Psoas muscle (tissue), 8 donors: ENCODE measurements at places on chromosomes 2 and 18. TPM values are rescaled to one million over a fixed set of nuclear protein-coding genes. Genes with fewer than 3 reads are reported as not detected.

The KLHL14 gene
- not detected for total RNA-seq

The CCBE1 gene
- not detected for total RNA-seq

The RNF144A gene
- 8.2 TPM for total RNA-seq

The ACOXL gene
- total RNA-seq = not detected

The SLC11A1 gene
- 2.1 TPM for total RNA-seq

The CSRNP3 gene
- 0.20 TPM for total RNA-seq

The TUBA3E gene
- total RNA-seq = not detected

The IL1RL1 gene
- total RNA-seq = 3.5 TPM

The ACADL gene
- 14.7 TPM for total RNA-seq

DNA sequence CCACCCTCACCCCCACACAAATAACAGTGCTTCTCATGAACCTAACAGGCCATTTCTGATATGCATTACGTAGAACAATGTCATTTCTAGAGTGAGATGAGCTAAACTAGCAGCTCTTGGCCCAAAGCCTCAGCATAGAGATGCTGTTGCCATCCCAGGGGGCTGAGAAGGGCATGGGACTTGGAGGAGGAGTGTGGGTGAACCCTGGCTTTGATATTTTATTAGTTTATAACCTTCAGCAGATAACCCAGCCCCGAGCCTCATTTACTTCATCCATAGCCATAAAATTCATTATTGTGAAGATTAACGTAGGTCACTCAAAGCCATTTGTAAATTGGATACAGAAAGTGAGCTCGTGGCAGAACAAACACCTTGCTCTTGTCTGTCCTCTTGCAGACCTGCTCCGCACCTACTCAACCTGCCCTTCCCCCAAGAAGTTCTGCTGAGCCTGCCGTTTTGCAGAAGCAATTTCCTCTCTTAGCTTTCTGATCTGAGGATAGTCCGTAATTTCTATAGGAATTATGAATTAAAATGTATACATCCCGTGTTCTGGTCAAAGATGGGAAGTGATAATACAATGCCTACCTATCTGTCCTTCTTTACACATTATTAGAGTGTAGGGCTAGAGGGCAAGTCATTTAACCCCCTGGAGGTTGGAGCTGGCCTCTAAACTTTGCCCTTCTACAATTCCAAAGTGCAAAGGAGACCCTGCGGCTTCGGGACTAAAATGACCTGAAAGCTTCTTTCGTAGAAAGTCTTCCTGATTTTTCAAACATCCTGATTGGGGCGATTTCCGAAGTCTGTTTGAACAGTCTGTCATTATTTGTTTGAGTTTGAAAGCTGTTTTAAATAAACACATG, 187.4 kb downstream of the BCL2 start:
- no peaks in the 10 kb centered on the region for H3K27me3 ChIP-seq
- no peak overlapping the region for H3K4me3 ChIP-seq
- no peaks in the 10 kb centered on the region for H3K36me3 ChIP-seq

GRCh38 chr2:216765761-216766262, 70.5 kb upstream of the IGFBP5 start:
- H3K27ac ChIP-seq = no peak overlapping the region
- H3K27me3 ChIP-seq = no peaks in the 10 kb centered on the region
- no peak overlapping the region for H3K4me3 ChIP-seq
- H3K36me3 ChIP-seq = no peaks in the 10 kb centered on the region
- H3K4me1 ChIP-seq = no peaks in the 10 kb centered on the region
- no peak for DNase-seq

- no peak overlapping the region for H3K27ac ChIP-seq
- DNase-seq = no peak
- no peaks in the 10 kb centered on the region for H3K27me3 ChIP-seq
Observed at GRCh38 chr18:28005164-28005563, 171.8 kb downstream of the CDH2 start.

DNA sequence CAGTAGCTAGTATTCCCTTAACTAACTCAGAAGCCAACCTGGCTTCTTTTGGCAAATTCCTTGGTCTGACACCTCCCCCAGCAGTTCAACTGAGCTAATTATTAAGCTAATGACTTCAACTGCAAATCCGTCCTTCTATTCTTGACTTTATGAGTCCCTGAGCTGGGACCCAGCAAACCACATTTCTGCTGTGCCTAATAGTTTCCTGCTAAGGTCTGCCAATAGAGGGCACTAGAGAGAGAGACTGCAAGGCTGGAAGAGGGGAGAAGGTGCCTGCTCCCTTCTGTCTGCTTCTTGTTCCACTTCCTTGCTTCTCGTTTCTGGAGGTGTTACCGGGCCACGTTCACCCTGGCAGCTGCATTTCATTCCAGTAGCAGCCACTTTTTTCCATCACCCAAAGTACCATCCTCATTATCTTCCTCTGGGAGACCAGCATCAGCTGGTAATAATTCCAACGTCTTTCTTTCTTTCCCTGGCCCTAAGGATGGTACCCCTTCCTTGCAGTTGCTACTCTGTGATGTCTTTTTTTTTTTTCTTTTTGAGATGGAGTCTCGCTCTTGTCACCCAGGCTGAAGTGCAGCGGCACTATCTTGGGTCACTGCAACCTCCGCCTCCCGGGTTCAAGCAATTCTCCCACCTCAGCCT, 352.0 kb downstream of the TNS1 start:
- H3K36me3 ChIP-seq = no peaks in the 10 kb centered on the region
- no peak overlapping the region for H3K4me3 ChIP-seq
- DNase-seq = no peak
- no peak overlapping the region for H3K27ac ChIP-seq
- no peaks in the 10 kb centered on the region for H3K27me3 ChIP-seq
- H3K4me1 ChIP-seq = no peaks in the 10 kb centered on the region

GRCh38 chr2:176780348-176780747, 432.2 kb upstream of the HNRNPA3 start:
- no peak for DNase-seq
- no peak overlapping the region for H3K4me3 ChIP-seq
- H3K27ac ChIP-seq = no peak overlapping the region
- H3K4me1 ChIP-seq = peaks cover 19% of the 10 kb centered on the region

- no peak overlapping the region for H3K27ac ChIP-seq
- H3K27me3 ChIP-seq = peaks cover 65% of the 10 kb centered on the region
- no peaks in the 10 kb centered on the region for H3K36me3 ChIP-seq
- H3K4me1 ChIP-seq = peaks cover 5% of the 10 kb centered on the region
- no peak for DNase-seq
- H3K4me3 ChIP-seq = no peak overlapping the region
Observed at GRCh38 chr2:219038600-219038999, 2.7 kb downstream of the CFAP65 start.

GRCh38 chr2:25825238-25825637, 53.0 kb downstream of the ASXL2 start:
- H3K27me3 ChIP-seq = no peaks in the 10 kb centered on the region
- H3K27ac ChIP-seq = no peak overlapping the region
- peaks cover 15% of the 10 kb centered on the region for H3K4me1 ChIP-seq
- DNase-seq = no peak
- H3K4me3 ChIP-seq = no peak overlapping the region

DNA sequence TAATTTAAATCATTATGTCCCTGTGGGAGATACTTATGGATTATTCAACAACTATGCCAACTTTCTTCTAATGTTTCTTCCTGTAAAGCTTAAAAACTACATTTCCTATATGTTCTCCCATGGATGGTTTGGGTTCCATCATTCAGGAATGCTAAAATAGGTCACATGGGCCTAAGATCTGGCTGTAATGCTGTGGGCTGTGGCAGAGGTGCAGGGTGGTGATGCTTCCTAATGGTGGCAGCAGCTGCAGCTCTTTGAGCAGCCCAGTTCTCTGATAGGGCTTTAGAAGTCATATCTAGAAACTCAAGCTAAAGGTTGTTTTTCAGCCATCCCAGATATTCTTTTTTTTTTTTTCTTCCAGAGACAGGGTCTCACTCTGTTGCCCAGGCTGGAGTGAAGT, 266.1 kb downstream of the ZNF385B start:
- H3K36me3 ChIP-seq = no peaks in the 10 kb centered on the region
- H3K27me3 ChIP-seq = no peaks in the 10 kb centered on the region
- H3K4me1 ChIP-seq = no peaks in the 10 kb centered on the region
- H3K27ac ChIP-seq = peak overlapping the region; percentile 77

GRCh38 chr2:157004789-157005188, 252.7 kb upstream of the GALNT5 start:
- no peaks in the 10 kb centered on the region for H3K27me3 ChIP-seq
- no peaks in the 10 kb centered on the region for H3K4me1 ChIP-seq

GRCh38 chr2:47179388-47179787, 24.3 kb upstream of the STPG4 start:
- H3K4me3 ChIP-seq = no peak overlapping the region
- H3K27me3 ChIP-seq = no peaks in the 10 kb centered on the region
- H3K27ac ChIP-seq = no peak overlapping the region
- no peak for DNase-seq
- no peaks in the 10 kb centered on the region for H3K4me1 ChIP-seq

DNA sequence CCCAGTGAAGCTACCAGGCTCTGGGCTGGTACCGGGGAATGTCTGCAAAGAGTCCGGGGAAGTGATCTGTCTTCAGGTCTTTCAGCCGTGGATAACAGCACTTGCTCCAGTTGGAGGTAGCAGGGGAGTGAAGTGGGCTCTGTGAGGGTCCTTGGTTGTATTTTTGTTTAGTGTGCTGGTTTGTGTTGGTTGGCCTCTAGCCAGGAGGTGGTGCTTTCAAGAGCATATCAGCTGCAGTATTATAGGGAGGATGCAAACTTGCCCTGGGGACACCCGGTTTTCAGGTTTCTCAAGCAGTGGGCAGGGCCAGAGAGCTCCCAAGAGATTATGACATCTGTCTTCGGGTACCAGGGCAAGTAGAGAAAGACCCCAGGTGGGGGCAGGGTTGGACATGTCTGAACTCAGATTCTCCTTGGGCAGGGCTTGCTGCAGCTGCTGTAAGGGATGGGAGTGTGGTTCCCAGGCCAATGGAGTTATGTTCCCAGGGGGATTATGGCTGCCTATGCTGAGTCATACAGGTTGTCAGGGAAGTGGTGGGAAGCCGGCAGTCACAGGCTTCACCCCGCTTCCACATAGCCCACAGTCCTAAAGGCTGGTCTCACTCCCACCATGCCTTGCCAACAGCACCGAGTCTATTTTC, 34.4 kb downstream of the ACAA2 start:
- H3K36me3 ChIP-seq = no peaks in the 10 kb centered on the region
- no peak for DNase-seq
- H3K27ac ChIP-seq = no peak overlapping the region
- no peaks in the 10 kb centered on the region for H3K4me1 ChIP-seq

DNA sequence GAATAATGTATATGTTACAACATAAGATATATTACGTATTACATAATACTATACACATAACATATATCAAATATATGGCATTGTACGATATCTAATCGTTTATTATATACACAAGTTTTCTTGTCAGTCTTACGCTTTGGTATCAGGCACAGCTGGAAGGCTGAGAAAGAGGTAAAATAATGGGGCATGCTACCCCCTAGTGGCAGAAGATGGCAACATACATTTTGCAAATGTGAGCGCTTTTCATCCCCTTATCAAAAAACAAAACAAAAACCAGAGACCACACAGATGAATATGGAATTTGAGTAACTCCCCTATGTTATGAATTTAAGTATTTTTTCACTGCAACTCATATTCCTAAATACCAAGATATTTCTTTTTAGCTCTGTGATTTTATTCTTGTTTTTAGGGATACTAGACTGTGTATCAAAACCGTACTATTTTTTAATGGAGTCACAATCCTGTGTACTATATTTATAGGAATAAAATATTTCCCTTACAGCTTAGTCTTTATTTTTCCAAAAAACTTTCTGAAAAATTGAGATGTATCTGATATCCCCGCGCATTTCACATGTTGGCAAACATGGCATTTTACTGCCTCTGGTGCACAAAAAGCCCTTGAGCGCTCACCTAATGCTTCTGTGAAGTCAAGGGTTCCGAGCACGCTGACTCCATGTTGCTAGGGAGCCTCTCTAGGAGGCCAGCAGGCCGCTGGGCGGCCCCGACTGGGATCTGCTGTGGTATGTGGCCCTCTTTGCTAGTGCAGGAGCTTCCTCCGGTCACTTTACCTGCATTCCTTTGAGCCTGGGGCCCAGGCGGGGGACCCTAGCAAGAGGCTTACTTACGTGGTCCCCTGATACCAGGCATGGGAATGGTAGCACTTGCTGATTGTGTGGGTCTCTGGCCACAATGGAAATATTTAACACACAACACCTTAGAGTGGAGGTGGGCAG, 62.5 kb downstream of the SLC4A3 start:
- no peak for DNase-seq
- no peaks in the 10 kb centered on the region for H3K36me3 ChIP-seq
- no peak overlapping the region for H3K27ac ChIP-seq
- H3K4me1 ChIP-seq = peaks cover 9% of the 10 kb centered on the region
- H3K4me3 ChIP-seq = no peak overlapping the region

DNA sequence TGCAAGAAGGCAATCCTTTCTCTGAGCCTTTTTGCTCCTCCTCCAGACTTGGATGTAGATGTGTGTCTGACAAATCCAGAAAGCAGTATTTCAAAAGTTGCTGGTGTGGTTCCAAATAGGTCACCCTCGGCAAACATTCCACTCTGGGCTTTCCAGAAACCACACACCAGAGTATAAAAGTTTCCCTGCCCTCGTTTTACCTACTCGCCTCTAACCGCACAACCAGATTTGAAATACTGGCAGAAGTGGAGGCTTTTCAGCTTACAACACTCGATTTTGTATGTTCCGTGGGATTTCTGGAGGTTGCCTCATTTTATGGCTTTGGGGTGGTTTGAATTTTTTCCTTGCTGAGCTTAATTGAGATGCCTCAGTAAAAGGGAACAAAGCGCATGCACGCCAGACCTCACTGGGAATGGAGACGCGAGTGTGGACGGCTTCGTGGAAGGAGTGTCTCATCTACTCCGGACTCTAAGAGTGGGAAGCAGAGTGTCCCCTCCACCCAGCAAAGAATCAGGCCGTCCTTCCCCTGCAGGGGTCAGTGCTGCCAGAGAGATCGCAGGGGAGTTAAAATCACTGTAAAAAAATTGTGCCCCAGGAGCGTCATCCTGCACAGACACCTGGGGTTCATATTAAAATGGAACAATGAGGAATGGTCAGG, 44.0 kb upstream of the RPL31 start:
- no peak for DNase-seq
- peak overlapping the region; percentile 42 for H3K4me3 ChIP-seq
- peak overlapping the region; percentile 34 for H3K27ac ChIP-seq

DNA sequence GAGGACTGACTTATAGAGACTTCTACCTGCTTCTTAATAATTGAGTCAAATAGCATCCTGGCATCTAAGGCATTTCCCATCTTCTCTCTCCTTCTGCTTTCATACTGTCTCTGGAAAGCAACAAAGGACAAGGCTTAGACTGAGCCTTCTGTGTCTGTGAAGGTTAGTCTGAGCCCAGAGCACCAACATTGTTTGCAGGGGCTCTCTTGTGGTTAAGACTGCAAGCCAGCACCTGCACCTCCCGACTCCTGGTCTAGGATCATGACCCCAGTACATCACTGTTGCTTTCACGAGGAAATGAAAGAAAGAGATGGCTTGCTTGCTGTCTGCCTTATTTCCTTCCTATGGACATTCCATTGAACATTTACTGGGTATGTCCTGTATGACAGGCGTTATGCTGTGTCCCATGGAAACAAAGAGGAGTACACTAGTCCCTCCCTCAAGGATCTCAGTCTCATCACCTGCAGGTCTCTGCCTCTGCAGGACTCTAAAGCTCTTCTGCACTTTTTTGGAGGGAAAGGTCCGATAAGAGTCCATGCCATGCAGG, 315.8 kb upstream of the EPAS1 start:
- no peak overlapping the region for H3K27ac ChIP-seq
- no peak overlapping the region for H3K4me3 ChIP-seq
- no peaks in the 10 kb centered on the region for H3K4me1 ChIP-seq
- DNase-seq = no peak
- H3K27me3 ChIP-seq = no peaks in the 10 kb centered on the region
- peaks cover 15% of the 10 kb centered on the region for H3K36me3 ChIP-seq
